ENCODE measurements at places on chromosomes 2 and 18. TPM values are rescaled to one million over a fixed set of nuclear protein-coding genes. Genes with fewer than 3 reads are reported as not detected.

GRCh38 chr2:209334188-209335017, 89.4 kb upstream of the MAP2 start:
- no peak for DNase-seq

DNA sequence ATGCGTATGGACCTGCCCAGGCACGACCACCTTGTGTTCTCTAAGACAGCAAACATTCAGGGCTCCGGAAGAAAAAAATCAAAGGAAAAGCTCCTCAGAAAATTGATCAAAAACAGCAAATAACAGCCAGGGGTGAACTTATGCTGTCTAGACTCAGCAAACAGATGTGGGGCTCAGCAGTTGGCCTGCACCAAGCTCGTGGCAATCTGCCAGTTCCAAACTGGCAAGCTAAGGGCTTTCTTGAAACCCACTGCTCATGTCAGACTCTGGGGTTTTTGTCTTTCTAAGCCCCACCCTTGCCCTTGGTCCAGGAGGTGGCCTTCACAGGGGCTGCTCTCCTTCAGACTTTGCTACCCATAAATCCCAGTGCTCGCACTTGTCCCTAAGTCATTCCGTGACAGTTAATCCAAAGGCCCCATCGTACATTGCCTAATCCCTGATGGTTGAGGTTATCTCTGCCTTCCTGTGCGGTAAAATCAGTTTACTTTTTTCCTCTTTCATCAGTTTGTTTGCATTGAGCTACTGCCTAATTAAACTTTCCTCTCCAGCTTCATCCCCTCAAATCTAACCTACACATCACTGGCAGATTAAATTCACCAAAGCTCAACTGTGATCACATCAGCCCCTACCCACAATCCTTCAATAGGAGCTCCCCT, 408.0 kb downstream of the LRATD1 start:
- no peak for DNase-seq

ZCCHC2 gene
- total RNA-seq = 16.4 TPM

GRCh38 chr2:118470297-118470696, 377.2 kb downstream of the EN1 start:
- DNase-seq = no peak

SYT4 gene
- total RNA-seq = 6.1 TPM

GRCh38 chr2:2899826-2900225, 477.8 kb downstream of the EIPR1 start:
- no peak for DNase-seq

- DNase-seq = no peak
Observed at GRCh38 chr18:39705362-39705761, 2139.8 kb upstream of the CELF4 start.

- DNase-seq = no peak
Observed at GRCh38 chr2:154466226-154466625, 232.3 kb upstream of the KCNJ3 start.

- DNase-seq = no peak
Observed at GRCh38 chr2:7838669-7839068, 843.2 kb upstream of the ID2 start.

ATP6V1C2 gene
- 0.55 TPM for total RNA-seq

Measured in sigmoid colon (tissue), 7 donors.